Cerebellar nuclear complex (tissue), 1 donor: ENCODE measurements at places on chromosomes 2 and 18.

DNA sequence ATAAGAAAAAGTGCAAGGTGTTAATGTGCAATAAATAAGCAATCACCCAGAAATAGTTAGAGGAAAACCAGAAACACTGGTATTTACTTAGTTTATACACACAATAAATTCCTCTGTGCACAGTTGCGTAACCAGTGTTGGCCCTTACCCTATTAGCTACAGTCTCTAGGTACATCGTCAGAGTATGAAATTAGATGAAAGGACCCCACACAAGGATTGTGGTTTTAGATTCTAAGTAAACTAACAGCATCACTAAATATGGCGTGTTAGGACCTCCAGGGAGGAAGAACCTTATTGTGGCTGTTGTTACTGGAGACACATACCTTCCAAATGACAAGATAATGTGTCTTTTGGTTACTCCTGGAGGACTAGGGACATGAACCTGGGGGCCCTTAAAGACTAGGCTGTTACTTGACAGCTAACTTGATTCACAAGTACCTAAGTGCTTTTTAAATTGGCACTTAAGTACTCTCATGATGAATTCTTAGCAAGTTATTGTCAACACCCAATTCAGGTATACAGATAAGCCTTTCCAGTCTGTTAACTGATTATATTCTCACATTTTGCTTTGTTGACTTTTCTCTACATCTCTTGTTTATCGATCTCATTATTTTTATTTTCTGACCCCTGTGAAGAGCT is 115.3 kb downstream of the FEZ2 start:
- DNase-seq: no peak

DNA sequence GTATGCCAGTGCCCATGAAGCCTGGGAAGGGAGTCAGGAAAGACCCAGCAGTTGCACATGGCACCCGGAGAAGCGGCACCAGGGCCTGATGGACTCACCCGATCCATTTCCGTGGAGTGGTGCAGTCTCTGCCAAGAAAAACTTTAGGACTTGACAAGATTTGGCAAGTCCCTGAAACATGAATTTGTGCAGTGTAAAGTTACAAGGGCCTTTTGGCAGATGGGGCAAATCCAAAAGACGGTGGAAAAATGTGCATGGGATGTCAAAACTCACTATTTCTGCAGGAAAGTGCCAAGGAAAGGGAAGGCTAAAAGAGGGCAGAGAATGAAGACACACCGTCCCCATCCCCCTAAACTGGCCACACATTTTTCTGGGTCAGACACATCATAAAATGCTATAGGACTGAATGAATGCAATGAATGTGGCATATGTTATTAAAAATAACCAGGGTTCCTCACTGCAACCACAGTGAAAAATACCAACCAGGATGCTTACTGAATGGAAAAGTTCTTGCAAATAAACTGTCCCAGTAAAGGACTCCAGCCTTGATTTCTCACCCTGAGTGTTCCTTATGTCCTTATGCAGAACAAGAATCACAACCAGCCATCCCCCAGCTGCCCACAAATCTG is 173.5 kb upstream of the SIX2 start:
- no peak for DNase-seq

GRCh38 chr2:217924346-217924901 is 78.4 kb downstream of the TNS1 start:
- no peak for DNase-seq

DNA sequence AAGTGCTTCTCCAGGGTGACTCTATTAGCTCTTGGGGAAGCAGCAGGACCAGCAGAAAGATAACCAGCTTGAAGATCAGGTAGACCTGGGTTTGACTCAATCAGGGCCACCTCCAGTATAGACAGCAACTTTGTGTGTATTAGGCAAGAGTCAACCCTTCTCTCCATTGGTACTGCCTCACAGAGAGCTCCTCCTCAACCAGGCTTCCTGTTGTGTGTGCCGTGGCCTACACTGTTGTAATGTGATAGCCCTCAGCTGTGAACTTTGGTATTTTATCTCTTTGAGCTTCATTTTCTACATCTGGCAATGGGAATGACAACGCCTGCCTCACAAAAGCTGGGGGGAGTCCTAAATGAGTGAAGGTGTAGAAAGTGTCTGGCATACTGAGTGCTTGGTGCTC is 17.0 kb upstream of the MAP3K20 start:
- no peak for DNase-seq

DNA sequence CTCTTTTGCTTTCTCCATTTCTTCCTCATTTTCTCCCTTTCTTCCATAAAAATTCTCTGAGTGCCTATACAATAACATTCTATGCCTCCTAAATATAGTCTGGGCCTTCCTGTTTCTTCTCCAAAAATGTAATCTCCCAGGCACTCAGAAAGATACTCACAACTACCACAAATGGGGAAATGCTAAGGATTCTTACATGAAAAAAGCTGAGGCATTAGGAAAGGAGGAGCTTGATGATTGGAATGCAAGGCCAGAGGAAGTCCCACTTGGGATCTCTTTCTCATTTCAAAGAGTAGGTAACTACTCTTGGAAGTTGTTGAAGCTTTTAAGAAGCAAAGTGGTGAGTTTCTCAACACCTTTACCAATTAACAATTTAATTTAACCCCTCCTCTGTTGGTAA is 3.4 kb downstream of the VSNL1 start:
- DNase-seq: no peak

- no peak for DNase-seq
These were observed 83.0 kb upstream of the MBOAT2 start for GRCh38 chr2:9086465-9086864.

GRCh38 chr2:66534461-66534860 is 99.5 kb downstream of the MEIS1 start:
- no peak for DNase-seq

DNA sequence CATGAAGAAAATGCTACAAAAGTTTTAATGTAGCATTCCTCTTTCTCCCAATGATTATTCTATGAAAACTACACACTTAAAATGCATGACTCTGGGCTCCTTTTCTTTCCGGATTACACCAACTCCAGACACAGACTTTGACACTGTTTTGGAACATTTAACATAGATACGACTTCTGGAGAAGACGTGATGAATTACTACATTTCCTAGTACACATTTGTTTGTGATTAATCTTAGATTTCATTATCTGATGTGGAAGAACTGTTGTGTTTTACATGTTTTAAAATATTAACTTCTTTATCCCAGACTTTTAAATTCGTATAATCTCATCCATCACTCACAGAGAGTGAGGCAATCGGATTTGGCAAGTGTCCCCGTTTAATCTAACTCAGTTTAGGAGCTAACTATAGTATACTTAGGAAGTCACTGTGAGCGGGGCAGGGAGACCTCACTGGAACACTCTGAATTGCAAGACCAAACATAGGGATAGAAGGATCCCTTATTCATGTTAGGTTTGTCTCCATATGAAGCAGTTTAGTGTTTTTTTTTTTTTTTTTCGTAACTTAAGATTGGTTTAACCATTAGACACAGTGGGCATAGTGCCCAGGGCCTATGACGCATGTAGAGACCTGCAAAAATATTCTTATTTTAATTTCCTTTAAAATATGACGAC is 66.7 kb downstream of the PDE1A start:
- no peak for DNase-seq

- no peak for DNase-seq
These were observed 37.7 kb downstream of the GBX2 start for GRCh38 chr2:236130349-236130998.
